ENCODE measurements at places on chromosomes 2 and 18.

DNA sequence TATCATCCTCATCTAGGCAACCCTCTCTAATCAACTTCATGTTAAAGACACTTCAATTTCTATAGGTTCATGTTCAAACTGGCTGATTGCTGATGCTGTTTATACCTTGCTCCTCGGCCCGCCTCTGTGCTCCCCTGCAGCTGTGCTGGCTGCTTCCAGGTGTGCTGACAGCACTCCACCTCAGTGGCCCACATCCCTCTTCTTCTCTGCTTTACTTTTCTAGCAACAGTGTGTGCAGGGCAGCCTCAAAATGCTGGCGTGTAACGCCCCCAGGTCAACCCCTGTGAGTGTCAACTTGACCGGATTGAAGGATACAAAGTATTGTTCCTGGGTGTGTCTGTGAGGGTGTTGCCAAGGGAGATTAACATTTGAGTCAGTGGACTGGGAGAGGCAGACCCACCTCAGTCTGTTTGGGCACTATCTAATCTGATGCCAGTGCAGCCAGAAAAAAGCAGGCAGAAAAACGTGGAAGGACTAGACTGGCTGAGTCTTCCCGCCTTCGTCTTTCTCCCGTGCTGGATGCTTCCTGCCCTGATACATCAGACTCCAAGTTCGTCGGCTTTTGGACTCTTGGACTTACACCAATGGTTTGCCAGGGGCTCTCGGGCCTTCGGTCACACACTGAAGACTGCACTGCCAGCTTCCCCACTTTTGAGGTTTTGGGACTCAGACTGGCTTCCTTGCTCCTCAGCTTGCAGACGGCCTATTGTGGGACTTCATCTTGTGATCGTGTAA, 94.7 kb downstream of the COL6A3 start:
- DNase-seq: no peak

GRCh38 chr2:202201220-202202160, 36.9 kb downstream of the SUMO1 start:
- DNase-seq: no peak

GRCh38 chr2:148493822-148494563, 150.6 kb upstream of the EPC2 start:
- no peak for DNase-seq

GRCh38 chr2:65554765-65555591, 122.6 kb upstream of the SPRED2 start:
- DNase-seq: no peak

DNA sequence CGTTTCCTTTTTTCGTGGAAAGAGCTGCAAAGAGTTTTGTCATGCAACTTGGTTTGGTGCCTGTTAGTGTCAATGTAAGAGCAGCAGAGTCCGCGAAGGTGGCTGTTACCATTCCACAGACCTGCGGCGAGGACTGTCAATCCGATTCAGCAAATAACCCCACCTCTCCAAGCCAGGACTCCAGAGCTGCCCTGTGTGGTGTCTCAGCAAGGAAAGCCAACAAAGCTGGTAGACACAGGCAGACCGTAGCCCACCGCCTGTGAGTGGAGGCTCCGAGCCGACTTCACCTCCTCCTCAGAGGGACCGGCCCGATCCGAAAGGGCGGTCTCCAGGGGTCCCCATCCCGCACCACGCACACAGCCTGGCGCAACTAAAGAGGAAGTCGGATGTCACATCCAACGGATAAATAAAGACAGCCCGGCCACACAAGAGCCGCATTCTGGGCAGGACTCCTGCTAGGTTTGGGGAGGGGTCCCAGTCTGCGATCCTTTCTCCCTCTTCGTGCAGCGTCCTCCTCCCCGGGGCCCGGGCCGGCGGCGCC, 819 bp downstream of the ANKRD44 start:
- no peak for DNase-seq

DNA sequence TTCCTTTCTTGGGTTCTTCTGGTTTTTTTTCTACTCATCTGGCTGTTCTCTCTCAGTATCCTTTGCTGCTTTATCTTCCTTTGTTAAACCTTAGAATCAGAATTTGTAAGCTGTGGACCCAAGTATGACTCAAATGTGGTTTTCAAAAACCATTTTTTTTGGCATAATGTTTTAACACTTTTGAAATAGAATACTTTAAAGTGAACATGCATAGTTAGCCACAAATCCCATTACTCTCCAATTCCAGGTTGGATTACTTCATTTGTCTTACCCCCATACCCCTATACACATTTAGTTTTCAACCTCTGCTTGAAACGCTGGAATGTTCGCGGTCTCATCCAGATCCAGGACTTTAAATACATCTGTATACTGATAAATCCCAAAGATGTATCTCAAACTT, 29.1 kb downstream of the ALMS1 start:
- DNase-seq: no peak

- DNase-seq: no peak
Observed at GRCh38 chr18:64436111-64436510, 287.2 kb upstream of the LINC00305 start.

DNA sequence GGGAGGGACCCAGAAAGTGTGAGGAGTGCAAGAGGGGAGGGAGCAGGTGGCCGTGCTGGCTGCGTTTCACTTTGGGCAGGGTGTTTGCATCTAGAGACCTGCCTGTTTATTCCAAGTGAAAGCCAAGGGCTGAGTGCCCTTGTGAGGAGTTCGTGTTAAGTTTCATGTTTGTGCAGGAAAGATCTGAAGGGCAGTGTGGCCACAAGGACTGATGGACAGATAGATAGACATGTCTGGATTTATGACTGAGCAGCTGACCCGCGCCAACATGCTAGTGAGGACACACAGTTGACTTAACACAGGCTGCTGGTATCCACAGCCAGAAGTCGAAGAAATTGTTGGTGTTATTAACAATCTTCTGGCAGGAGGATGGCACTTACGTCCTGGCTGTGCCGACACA, 387.6 kb upstream of the TNP1 start:
- DNase-seq: no peak

GRCh38 chr2:217959723-217960122, 43.1 kb downstream of the TNS1 start:
- no peak for DNase-seq

- DNase-seq: no peak
Observed at GRCh38 chr18:1302861-1303260, 398.2 kb downstream of the ADCYAP1 start.

GRCh38 chr2:86314125-86314524, 23.3 kb downstream of the REEP1 start:
- DNase-seq: no peak

GRCh38 chr2:218082586-218083351, 13.7 kb downstream of the RUFY4 start:
- no peak for DNase-seq

DNA sequence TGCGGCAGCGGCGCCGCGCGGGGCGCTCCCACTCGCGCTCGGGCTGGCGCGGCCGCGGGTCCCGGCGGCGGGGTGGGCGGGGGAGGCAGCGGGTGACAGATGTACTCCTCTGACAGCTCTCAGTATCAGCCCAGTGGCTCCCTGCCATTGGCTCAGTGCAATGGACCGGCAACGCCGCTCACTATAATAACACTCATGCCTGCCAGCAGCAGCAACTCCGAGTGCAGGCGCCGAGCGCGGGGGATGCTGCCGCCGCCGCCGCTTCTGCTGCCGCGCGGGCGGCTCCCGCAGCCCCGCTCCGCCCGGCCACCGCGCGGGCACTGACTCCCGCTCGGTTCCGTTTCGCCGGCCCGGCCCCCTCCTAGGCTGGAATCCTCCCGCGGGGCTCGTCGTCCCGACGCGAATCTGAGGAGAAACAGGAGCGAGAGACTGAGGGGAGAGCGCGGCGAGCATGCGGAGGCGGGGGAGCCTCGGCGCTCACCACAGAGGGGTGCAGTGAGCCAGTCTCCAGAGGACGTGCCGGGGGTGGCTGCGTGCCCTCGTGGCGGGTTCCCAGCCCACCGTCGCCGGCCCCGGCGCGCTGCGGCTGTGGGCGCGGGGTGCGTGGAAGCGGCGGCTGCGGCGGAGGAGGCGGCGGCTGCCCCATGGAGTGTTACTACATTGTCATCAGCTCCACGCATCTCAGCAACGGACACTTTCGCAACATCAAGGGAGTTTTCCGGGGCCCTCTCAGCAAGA, at the start of gene ZNF804A:
TSS of gene ZNF804A (plus strand) at position 214 of the 738 bp plus-strand sequence. CDS start at position 645, 431 bp downstream.
- peak; percentile 62 for DNase-seq

DNA sequence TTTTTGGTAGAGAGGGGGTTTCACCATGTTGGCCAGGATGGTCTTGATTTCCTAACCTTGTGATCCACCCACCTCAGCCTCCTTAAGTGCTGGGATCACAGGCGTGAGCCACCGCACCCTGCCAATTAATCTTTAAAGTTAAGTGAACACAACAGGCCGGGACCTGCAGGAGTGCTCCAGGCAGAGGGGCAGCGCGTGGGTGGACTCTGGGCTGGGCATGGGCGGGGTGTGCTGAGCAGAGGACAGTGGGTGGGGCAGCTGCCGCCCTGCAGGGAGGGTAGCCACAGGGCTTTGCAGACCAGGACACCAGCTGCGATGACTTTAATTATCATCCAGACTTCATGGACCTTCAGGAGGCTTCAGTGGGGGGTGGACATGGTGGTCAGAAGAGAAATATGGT, 8.8 kb upstream of the GPR148 start:
- DNase-seq: no peak

- DNase-seq: no peak
Observed at GRCh38 chr2:231470246-231470900, 6.1 kb upstream of the NCL start.

DNA sequence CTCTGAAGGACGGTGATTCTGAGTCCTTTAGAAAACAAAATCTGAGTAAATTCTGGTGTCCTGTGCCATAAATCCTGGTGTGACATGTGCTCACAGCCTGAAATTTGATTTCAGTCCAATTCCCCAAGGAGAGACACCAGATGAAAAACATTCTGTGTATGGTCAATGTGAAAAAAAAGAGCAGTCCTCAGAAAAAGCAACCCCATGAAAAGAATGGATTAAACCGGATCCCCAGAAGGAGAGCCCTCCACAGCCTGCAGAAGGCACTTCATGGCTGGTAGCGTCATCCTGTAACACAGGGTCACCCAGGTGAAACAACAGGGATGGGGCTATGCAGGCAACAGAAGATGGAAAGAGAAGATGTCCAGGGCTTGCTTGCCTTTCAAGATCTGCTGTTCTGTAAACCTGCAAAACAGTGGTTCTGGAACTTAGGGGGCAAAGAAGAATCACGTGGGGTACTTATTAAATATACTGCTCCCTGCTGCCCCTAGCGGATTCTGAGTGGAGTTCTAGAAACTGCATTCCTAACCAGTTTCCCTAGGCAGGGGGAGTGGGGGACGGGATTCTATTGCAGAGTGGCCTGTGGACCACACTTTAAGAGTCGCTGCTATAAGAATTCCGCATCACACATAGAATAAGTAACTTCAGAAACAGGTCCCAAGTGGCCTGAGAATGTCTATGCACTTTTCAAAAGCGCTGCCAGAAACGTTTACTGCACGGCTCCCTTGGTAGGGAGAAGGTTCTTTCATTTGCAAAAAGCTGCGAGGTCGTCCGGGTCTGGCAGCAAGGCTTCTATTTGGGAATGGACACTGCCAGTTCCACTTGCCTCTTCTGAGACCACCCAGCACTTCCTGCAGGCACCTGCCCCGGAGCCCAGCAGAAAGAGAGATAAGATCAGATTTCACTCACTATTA, 118.9 kb upstream of the ARL5A start:
- DNase-seq: no peak

- DNase-seq: no peak
Observed at GRCh38 chr2:168454737-168455644, 1.1 kb upstream of the CERS6 start.

GRCh38 chr2:190649798-190650390, 1.0 kb downstream of the NAB1 start:
- DNase-seq: no peak

DNA sequence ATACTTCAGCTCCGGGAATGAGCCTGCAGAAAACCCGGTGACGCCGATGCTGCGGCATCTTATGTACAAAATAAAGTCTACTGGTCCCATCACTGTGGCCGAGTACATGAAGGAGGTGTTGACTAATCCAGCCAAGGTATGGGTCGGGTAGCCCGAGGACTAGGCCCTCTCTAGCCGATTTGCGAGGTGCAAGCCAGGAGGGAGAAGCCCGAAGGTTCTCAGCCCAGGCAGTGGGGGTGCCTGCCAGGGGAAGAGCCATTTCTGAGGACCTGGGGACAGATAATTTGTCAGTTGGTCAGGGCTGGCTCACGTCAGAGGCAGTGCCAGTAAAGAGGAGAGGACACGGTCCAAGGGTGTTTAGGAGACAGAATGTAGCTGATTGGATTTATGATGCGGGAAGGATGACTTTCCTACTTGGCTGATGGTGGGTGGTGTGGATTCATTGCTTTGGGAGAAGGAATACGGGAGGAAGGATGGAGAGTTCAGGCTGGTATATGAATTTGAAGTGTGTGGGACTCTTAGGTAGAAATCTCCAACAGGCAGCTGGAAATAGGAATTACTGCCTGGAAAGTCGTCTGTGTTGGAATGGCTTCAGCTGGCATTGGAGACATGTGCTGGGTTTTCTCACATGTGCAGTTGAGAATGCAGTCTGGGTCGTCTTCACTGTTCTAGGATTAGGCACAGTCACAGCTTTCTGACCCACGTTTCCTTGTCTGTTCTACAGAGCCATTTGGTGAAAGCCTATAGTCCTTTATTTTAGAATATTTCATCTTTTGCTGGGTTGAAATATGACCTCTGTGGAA, 874 bp downstream of the NDUFAF7 start:
- no peak for DNase-seq

DNA sequence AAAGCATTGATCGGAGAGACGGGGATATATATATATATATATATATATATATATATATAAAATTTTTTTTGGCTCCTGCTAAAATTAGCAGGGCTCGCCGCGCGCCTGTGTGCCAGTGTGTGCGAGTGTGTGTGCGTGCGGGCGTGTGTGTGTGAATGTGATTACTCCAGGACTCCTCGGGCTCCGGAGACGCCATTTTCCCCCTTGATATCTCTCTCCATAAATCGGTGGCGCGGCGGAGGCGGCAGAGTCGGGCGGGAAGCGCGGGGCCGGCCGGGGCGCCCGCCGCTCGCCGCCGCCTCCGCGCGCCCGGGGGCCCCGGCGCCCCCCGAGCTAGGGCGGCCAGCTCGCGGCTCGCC, 795 bp upstream of the SETBP1 start:
- DNase-seq: peak; percentile 69

GRCh38 chr18:80108739-80109675, at the start of gene ADNP2:
Gene ADNP2 (plus strand): TSS chr18:80109262. CDS start chr18:80117543, 8,281 bp downstream.
- peak; percentile 78 for DNase-seq

DNA sequence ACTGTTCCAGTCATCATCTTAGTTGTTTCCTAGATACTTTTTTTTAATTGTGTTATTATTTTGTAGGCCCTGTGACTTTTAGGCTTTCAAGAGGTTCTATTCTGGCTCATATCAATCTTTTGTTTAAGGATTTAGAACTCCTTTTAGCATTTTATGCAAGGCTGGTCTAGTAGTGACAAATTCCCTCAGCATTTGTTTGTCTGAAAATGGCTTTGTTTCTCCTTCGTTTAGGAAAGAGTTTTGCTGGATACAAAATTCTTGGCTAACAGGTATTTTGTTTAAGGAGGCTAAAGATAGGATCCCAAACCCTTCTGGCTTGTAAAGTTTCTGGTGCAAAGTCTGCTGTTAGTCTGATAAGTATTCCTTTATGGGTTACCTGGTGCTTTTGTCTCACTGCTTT, 116.6 kb upstream of the SLC66A3 start:
- DNase-seq: no peak

Measured in NCI-H1092 (cell line).